ENCODE measurements at places on chromosomes 2 and 18.

DNA sequence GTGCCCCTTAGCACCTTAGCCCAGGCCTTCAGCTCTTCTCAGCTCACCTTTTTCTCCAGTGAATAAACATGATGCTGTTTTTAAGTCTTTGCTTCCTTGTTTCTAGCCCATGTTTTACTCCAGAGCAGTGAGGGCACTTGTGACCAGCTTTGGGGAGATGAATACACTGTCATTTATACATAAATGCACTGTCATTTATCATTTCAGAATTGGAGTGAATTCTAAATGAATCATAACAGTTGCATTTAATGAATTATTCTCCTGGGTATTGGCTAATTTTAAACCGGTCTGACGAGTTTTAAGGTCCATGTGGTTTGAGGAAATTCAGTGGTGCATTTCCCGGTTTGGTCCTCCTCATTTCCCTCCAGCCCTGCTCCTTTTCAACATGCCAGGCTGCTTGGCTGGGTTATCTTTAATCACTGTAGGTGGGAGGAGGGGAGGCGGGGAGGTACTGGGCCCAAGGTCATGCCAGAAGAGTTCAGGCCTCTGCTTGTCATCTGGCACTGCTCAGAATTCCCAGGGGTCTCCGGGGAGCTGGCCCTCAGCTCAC is 23.9 kb downstream of the PRKCE start:
- no peak for DNase-seq

DNA sequence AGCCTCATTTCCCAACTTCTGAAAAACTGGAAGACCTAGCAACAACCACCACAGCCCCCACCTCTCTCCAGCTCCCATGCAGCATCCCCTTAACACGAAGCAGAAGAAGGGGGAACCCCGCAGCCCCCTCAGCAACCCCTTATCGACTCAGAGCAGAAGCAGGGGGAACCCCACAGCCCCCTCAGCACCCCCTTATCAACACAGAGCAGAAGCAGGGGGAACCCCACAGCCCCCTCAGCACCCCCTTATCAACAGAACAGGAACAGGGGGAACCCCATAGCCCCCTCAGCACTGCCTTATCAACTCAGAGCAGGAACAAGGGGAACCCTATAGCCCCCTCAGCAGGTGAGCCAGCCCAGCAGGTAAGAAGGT is 6.7 kb downstream of the SLC66A2 start:
- no peak for DNase-seq

DNA sequence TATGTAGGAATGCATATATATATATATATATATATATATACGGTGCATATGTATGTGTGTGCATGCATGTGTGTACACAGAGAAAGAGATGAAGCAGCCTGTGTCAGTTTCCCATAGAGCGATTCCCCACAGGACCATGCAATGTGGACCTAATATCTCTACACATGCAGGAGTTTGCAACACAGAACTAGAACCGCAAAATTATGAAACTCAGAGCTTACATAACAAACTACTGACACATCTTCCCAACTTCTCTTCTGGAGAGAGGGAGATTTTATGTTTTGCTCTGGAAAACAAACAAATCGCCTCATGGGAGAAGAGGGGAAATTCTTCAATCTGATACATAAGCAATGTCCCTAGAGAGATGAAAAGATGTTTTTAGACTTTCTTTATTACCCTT is 377.2 kb downstream of the LRATD1 start:
- DNase-seq = no peak

- peak; percentile 32 for DNase-seq
These were observed at the start of gene KHK for GRCh38 chr2:27086724-27087593. TSS of gene KHK (plus strand) at chr2:27086772. CDS start at chr2:27087260, 488 bp downstream.

DNA sequence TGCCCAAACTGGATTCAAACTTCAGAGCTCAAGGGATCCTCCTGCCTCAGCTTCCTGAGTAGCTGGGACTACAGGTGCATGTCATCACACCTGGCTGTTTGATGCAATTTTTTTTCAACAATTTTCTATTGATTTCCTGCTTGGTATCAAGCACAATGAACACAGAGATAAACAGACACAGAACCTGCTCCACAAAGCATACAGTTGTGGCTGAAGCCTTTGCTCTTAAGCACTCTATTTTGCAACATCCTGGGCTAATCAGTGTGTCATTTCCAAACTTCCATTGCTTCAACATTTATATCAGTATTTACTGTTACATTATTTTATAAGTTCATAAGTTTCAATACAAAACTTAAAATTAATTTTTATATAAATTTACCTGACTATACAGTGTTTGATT is 79.4 kb downstream of the NEB start:
- DNase-seq = no peak

GRCh38 chr2:99495115-99495860 is 5.5 kb upstream of the REV1 start:
- no peak for DNase-seq

Measured in stimulated activated CD4-positive, alpha-beta T cell treated with anti-CD3 and anti-CD28 coated beads, Interleukin-1b, Interleukin-23, amount 100 ng/mL, for 48 hours (primary cell).